Vagina (tissue), 2 donors: ENCODE measurements at places on chromosomes 3 and 15.

DNA sequence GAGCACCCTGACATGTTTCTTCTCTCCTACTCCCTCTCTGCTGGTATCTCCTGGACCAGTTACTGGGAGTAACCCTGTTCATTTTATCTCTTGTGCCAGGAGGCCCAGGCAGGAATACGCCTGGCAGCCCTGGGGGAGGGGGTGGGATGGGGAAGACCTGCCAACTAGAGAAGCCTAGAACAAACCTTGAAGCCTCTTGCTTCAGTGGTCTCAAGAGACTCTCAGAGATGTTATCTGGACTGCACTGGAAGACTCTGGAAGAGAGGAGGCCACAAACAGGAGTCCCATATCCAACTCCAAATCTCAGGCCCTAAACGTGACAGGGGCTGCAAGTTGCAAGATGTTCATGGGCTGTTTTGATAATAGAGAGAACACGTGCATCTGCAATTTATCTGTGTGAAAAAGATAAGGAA, at the start of gene EPB42:
Gene EPB42, minus strand, starts transcription at position 28 of the 413 bp plus-strand sequence. CDS start 193 bp downstream, outside the sequence.
- no peak for DNase-seq
- H3K27me3 ChIP-seq: no peaks in the 10 kb centered on the region
- H3K27ac ChIP-seq: no peak within 1 kb of the TSS
- no peaks in the 10 kb centered on the region for H3K4me1 ChIP-seq

DNA sequence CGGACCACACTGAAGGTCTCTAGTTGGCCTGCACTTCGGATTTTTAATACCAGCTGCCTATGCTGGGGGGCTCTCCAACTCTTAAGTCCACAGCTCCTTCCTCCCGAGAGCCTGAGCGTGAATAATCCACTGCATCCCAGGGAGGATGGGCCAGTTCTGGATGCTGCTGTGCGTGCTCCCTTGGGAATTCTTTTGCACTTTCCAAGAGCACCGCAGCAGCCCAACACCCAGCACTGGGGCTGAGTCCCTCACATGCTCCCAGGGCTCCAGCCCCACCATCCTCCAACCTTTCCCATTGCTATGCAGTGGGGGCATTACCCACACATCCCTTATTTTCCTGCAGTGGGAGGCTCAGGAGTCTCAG, 136.4 kb upstream of the IQSEC1 start:
- H3K4me1 ChIP-seq: no peaks in the 10 kb centered on the region
- DNase-seq: no peak
- no peaks in the 10 kb centered on the region for H3K36me3 ChIP-seq
- H3K27ac ChIP-seq: no peak overlapping the region
- H3K27me3 ChIP-seq: no peaks in the 10 kb centered on the region

DNA sequence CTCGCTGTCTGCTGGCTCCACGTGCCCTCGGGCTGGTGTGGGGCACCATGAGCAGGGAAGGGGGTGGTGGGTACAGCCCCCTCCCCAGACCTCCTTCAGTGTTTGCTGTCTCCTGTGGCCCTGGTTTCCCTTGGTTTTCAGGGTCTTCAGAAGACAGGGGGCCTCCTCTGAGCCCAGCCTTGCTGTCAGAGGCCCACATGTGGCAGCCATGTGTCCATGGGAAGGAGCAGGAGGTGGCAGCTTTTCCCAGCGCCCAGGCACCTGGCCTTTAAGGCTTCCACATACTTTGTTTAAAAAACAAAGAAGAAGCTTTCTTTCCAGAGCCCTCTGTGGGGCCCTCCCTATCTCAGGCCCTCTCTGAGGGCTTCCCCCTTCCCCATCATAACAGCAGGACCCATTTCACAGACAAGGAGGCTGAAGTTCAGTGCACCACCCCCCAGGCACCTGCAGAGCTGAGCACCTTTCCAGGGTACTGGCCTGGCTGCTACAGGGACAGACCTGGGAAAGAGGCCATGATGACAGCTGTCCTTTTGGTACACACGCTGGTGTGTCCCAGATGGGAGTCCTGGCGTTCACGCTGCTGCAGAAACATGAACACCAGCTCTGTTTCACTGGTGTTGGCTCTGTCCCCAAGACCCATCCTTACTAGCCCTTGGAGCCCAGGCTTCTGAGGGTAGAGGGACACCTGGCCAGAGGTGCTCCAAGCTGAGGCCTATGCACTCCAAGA, 73.7 kb downstream of the DNAJB8 start:
- no peak overlapping the region for H3K27ac ChIP-seq
- H3K27me3 ChIP-seq: no peaks in the 10 kb centered on the region
- no peak overlapping the region for H3K4me3 ChIP-seq
- no peaks in the 10 kb centered on the region for H3K36me3 ChIP-seq

- H3K4me3 ChIP-seq: no peak overlapping the region
- no peak for DNase-seq
- H3K27me3 ChIP-seq: no peaks in the 10 kb centered on the region
- H3K4me1 ChIP-seq: no peaks in the 10 kb centered on the region
- no peak overlapping the region for H3K27ac ChIP-seq
Observed at GRCh38 chr3:21435871-21436270, 315.1 kb downstream of the ZNF385D start.

GRCh38 chr3:185528532-185528931, 23.9 kb downstream of the LIPH start:
- H3K36me3 ChIP-seq: no peaks in the 10 kb centered on the region
- no peak overlapping the region for H3K4me3 ChIP-seq

- H3K27ac ChIP-seq: no peak overlapping the region
- peaks cover 16% of the 10 kb centered on the region for H3K4me1 ChIP-seq
- DNase-seq: no peak
- H3K27me3 ChIP-seq: no peaks in the 10 kb centered on the region
- no peak overlapping the region for H3K4me3 ChIP-seq
Observed at GRCh38 chr3:123782488-123782887, 101.6 kb downstream of the MYLK start.
